SW480 (cell line): ENCODE measurements at places on chromosomes 5 and 9.

GRCh38 chr9:110251212-110251611 is 5.1 kb downstream of the TXN start:
- no peak for DNase-seq

DNA sequence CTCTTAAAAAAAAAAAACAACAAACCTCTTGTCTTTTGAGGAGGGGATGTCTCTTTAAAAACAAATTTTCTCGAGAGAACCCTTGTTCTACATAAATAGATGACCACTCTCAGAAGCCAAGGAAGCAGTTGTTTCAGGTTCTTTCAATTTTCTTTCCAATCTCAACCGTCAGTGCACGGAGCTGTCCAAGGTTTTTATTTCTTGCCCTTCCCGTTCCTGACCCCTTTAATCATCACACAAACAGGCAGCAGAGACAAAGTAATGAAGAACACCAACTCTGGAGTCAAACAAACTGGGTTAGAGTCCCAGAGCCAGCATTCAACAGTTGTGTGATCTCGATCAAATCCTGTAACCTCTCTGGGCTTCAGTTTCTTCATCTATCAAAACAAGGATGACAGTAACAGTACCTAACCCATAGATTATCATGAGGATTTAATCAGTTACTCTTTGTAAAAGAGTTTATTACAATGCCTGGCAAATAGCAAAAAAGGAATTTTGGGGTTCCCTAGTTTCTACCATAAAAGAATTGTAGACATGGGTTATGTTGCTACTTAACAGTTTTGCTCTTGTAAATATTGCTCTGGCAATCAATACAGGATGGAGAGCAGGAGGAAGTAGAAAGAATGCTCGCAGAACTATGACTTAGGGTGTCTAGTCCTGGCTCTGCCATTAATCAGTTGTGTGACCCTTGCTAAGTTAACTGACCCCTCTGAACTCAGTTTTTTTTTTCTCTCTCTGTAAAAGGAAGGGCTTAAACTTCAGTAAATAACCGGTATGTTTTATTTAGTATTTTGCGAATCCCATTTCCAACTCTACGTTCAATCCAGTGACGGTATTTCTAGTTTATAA is 1.0 kb upstream of the NIM1K start:
- no peak for DNase-seq

- DNase-seq, result peak; percentile 26
These were observed 14.5 kb downstream of the SLC6A18 start for GRCh38 chr5:1239505-1240251.

DNA sequence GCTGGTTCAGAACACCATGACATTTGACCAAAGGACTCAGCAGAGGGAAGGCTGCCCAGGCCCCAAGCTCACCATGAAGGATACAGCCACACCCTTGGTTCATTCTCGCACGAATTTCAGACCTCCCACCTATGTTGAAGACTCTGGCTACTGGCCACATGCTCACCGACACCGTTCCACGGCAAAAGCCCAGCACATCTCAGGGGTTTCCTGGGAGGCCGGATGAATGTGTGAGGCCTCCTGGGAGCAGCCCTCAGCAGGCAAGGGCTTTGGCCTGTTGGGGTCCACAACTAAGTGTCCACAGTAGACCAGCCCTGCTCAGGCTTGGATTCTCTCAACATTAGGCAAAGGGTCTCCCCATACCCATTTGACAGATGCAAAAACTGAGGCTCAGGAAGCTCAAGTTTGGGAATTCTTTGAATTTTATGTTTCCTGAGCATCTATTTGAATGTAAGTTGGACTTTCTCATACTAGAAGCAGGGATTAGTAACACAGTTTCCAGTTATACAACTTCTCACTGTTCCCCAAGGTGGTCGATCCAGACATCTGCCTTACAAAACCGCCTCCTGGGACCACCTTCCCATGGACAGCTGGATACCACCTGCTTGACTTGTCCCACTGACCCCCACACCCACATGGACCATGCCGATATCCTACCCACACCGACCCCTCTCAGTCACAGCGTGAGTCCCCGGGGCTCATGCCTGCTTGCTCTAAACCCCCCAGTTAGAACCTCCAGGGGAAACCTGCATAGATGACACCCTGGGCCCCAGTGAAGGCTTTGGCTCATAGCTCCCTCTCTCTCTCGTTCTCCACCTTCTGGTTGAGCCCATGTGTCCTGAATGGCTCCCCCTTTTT is 27.9 kb downstream of the CCT5 start:
- DNase-seq, result no peak

- DNase-seq, result no peak
These were observed 10.3 kb downstream of the GBGT1 start for GRCh38 chr9:133153227-133154096.

DNA sequence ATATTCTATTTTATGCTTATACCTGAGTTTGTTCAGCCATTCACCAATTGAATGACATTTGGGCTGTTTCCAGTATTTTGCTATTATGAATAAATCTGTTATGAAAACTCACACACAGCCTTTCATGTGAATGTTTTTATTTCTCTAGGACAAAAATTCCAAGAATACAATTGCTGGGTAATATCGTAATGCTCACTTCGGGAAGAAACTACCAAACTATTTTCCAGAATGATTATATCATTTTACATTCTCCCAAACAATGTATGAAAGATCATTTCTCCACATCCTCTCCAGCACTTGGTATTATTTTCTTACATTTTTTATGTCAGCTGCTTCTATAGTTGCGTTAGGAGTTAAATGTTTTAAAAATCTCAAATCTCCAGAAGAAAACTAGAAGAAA is 58.3 kb upstream of the LHFPL2 start:
- DNase-seq, result no peak

DNA sequence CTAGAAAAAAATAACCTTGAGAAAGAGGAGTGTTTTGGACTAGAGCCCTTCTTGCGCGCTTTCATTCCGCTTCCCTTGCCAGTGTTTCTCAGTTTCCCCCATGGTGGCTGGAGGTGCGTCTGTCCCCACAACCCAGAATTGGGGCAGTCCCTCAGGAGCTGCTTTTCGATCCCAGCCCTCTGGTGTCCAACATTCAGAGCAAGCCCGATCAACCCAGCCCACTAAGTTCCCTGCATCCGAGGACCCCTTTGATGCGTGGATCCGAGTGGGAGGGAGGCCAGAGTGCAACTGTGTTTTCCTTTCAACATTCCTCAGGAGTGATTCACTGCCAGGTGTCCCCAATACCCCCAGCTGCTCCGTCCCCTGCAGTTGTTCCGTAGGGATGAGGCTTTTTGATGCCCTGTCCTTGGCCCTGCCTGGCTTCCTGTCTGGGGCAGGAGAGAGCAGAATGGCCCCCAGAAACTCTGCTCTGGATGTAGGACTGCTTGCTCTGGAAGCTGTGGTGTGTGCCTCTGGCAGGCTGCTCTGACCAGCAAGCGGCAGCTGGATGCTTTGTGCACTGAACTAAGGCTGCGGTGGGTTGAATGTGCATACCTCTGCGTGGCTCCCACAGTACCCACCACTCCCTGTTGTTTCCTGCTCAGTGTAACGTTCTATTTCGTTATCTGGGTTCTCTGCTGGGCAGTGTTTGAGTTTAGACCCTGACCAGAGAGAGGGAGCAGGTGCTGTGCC is 117.5 kb downstream of the BOD1 start:
- peak; percentile 87 for DNase-seq

DNA sequence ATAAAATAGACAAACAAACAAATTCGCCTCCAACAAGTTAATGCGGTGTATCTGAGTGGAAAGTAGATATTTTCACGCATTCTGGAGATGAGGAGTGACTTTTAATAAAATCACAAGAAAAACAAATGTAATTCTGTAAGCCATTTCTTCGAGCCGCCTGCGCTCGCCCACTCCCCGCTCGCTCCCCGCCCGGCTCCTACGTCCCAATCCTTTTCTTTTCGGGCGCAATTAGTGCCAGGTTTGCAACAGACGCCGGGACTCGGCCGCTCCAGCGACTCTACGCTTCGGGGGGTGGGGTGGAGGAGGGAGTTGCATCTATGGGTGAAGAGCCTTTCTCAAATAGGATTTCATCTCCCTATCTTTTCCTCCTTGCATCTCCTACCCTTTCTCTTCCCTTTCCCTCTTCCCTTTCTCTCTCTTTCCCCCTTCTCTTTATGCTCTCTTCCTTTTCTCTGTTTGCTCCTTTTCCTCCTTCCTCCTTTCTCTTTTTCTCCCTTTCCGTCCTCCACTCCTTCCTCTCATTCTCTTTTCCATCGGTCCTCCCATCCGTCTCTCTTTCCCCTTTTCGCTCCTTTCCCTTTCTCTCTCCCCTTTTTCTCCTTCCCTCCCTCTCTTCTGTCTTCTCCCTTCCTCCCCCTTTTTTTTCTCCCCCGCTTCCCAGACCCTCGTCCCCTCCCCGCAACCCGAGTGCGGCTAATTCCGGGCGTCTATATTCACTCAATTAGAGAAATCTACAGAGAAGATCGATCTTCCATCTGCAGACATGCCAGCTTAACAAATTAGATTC is 6.1 kb upstream of the OTP start:
- DNase-seq, result no peak

GRCh38 chr5:74426506-74426905 is 214.0 kb downstream of the ENC1 start:
- no peak for DNase-seq

- no peak for DNase-seq
These were observed 757 bp downstream of the TMEM250 start for GRCh38 chr9:136117916-136118319.

DNA sequence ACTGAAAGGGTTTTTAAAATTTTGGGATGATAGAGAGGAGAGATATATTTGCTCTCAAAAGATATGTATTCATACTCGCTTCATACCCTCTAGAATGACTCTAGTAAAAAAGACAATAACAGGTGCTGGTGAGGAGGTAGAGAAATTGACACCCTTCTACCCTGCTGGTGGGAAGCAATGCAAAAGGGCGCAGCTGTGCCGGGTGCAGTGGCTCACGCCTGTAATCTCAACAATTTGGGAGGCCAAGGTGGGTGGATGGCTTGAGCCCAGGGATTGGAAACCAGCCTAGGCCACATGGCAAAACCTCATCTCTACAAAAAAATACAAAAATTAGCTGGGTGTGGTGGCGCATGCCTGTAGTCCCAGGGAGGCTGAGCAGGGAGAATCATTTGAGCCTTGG is 33.9 kb upstream of the NXNL2 start:
- no peak for DNase-seq

- peak; percentile 97 for DNase-seq
These were observed 31.1 kb downstream of the MORN5 start for GRCh38 chr9:122190597-122191381.

DNA sequence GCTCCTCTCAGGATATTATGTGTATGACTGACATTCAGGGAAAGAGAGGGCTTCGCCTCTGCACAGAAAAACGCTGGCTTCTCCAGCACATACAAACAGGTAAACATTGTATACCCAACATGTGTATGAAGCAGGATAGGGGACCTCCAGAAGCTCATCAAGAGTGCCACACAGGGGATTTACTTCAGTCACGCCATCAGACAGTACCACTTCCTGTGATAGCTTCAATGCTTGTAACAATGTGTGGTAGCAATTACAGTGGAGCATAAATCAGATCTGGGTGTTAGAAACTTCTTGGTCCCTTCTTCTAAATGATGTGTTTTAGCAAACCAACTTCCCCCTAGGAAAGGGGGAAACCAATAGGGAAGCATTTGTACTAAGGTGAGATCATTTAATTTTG is 160.8 kb downstream of the TSSK1B start:
- DNase-seq, result no peak

GRCh38 chr9:137303151-137303892 is 1.3 kb upstream of the NRARP start:
- DNase-seq, result no peak

- DNase-seq, result no peak
These were observed 2.3 kb downstream of the IL4 start for GRCh38 chr5:132675936-132676689.

DNA sequence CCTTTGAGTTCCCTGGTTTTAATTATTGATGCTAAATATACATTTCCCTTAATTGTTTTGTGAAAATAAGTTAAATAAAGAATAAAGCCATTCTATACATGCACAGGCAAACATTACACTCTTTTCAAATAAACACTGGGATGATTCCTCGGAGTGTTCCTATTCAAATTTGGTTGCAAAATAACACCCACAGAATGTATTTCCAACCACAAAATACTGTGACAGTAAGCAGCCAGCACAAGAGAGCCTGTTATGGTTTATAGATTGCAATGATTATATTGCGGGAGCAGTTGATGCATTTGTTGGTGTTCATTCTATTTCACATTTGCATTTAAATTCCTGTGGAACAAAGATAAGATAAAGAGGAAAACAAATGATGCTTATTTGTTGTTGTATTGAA is 632.6 kb upstream of the WWC1 start:
- DNase-seq, result no peak

- no peak for DNase-seq
These were observed 399.6 kb upstream of the TUSC1 start for GRCh38 chr9:26077860-26078259.

- no peak for DNase-seq
These were observed 126.9 kb downstream of the SPOCK1 start for GRCh38 chr5:137372016-137372772.

GRCh38 chr5:87899721-87900131 is 368.9 kb downstream of the TMEM161B start:
- DNase-seq, result no peak

- no peak for DNase-seq
These were observed 69.1 kb downstream of the OTP start for GRCh38 chr5:77569409-77569808.

- DNase-seq, result no peak
These were observed 85.0 kb upstream of the RARS1 start for GRCh38 chr5:168401226-168401625.

GRCh38 chr5:176614805-176615478 is 5.0 kb upstream of the GPRIN1 start:
- DNase-seq, result no peak

DNA sequence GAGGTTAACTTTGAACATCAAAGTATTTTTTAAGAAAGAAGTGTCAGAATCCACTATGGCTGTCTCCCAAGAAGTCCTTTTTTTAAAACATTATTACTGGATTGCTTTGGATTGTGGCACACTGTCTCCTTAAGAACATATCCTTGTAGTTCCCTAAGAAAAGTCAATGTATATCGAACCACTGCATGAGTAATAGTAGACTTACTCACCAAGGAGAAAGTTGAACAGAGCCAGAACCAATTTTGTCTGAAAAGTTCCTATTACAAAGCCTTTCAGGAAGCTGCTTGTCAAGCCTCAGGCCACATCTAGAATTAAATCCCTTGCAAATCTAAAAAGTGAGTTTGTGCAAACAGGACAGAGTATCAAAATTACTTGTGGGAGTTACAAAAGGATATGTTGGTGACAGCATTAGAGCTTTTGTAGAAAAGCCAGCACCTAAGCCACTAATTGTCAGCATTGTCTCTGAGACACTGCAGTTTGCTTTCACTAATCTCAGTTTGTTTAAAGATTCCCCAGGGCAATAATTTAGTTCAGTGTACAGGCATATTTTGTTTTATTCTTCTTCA is 195.4 kb downstream of the MPDZ start:
- DNase-seq, result no peak
